ENCODE measurements at places on chromosomes 7 and 10.
A peak's percentile ranks its signal among the peaks of the same experiment; 100 is the strongest.

DNA sequence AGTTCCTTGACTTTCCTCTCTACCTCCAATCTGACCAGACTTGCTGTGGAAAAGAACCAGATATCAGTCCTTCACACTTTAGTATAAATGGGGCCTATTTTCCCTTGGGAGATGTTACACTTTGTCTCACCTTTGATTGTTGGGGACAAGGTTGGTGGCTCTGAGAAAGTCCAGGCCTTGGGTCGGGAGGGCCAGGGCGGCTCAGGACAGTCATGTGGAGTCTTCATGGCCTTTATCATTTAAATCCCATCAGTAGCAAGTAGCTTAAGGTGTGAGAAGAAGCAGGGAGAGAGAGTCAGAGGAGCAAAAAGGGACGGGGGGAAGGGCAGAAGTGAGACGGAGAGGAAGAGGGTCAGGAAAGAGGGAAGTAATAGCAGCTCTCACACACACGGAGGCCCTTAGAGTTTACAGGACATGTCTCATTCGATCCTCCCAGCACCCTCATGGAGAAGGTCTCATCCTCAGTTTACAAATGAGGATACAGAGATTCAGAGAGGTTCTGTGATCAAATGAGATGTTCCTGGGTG, 40.5 kb downstream of the TBATA start:
- no peak for DNase-seq

DNA sequence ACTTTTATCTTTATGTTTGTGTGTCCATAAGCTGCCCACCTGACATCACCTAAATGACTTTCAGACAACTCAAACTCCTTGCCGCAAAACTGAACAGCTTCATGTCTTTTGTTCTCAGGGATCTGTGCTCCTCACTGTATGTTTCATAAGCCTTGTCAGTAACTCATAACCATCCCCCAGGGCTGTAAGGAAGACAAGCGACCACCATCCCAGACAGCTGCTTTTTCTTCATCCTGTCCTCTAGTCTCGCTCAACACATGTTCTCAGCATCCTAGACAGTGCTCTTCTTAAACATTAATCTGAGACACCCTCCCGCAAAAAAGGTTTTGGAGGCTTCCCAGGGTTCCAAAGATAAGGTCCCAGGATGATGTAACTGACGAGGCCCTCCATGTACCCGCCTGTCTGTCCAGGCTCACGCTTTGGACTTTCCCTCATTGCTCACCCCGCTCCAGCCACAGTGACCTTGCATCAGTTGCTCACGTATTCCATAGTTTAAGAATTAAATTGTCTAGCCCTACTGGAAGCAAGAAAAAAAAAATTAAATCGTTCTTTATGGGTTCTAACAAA, 69.8 kb downstream of the MAP3K8 start:
- no peak for DNase-seq

DNA sequence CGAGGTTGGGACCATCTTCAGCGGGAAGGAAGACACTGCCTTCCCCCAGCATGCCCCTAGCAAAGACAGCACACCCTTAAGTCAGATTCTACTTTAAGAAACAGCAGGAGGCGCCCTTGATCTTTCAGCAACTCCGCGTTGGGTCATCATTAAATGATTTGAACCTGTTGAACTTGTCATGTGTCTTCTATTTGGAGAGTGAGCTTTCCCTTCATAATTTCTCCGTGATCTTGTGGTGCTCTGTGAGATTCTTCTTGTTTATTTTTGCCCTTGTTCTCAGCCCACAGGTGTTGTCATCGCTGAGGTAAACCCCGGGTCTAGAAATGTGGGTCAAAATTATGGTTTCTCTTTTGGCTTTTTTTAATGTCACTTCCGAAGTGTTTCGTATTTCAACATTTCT, 49.5 kb upstream of the PITRM1 start:
- no peak for DNase-seq

DNA sequence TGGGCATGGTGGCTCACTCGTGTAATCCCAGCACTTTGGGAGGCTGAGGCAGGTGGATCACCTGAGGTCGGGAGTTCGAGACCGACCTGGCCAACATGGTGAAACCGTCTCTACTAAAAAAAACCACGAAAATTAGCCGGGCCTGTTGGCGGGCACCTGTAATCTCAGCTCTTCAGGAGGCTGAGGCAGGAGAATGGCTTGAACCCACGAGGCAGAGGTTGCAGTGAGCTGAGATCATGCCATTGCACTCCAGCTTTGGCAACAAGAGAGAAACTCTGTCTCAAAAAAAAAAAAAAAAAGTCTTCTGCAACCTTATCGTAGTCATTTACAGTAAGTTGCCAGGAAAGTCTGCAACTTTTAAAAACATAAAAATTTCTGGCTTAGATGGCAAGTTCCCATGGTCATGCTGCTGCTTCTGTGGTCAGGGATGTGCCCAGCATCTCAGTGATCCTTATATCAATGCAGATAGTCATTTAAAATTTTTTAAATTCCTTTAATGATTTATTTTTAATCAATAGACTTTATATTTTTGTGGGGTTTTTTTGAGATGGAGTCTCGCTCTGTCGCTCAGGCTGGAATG, 15.6 kb downstream of the SUFU start:
- DNase-seq: no peak

- peak; percentile 31 for DNase-seq
These were observed 107.2 kb upstream of the RELN start for GRCh38 chr7:104096683-104097082.

GRCh38 chr7:50533866-50534265, 31.3 kb downstream of the DDC start:
- no peak for DNase-seq

DNA sequence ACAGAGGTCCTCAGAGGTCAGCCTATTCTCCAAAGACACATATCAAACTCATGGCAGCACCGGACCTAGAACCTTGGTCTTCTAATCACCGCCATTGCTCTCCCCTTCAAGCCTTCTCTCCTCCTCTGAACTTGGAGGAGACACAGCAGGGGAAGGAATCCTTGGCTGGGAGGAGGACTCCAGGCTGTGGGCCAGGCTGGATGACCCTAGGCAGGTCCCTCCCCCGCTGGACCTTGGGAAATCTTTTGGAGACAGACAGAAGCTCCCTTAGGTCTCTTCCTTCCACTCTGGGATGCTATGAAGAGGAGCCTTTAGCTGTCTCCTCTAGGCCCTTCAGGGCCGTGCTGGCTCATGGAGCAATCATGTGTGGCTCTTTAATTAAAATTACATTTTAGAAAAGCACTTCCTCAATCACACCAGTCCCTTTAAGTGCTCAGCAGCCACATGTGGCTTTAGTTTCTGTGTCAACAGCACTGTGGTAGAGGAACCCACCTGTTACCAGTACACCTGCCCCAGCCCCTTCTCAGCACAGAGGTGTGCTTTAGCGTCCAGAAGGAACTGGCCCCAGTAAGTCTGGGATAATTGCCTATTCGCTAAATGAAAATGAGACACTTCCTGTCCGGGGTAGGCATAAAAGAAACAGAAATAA, 238.2 kb downstream of the CELF2 start:
- no peak for DNase-seq

GRCh38 chr7:106075937-106076336, 36.2 kb downstream of the SYPL1 start:
- no peak for DNase-seq

DNA sequence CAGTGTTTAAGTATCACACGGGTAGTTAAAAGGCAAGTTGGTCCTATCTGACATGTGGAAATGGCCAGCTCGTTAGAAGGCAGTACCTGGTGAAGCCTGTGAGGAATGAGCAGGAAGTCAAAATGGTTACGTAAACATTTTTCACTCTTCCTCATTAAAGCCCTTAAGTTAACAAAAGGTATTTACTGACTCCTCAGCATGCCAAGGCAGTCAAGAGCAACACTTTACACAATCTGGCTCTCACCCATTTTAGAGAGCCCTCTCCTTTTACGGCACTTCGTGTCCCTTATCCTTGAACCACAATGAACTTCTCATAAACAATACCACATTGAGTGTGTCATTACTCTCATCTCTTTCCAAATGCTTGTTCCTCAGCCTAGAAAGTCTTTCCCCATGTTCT, 11.0 kb upstream of the RSBN1L start:
- peak; percentile 10 for DNase-seq

DNA sequence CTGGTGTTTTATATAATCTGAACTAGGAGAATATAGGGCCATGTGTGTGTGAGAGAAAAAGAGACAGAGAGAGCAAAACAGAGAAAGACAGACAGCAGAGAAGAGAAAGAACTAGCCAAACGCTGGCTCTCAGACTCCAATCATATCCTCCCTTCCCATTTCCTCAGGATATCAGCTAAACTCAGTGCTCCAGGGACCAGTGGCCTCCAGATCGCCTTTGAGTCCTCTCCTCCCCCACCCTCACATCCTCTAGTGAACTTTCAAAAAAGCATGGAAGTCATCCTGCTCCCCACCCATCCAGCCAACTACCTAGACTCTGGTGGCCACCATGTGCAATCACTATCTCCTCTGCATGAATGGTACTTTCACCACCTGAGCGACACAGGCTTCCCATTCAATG, 386.1 kb upstream of the NPVF start:
- no peak for DNase-seq

DNA sequence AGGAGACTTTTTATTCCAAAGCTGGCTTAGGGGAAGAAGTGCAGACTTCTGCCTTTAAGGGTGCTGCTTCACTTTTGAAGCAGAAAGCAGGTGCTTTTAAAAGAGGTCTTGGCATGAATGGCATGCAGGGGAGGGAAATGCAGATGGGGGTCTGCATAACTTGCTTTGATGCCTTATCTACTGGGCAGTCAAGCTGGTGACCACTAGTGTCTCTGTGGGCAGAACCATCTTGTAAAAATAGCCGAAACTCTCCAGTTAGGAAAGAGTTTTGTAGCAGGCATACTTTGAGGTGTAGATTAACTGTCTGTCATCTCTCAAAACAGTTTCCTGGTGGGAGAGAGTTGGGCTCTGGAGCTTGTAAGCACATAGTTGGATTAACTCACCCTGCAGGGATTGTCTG, 9.9 kb upstream of the CTNNA3 start:
- no peak for DNase-seq

- peak; percentile 64 for DNase-seq
These were observed 151.4 kb downstream of the CDH23 start for GRCh38 chr10:71547876-71548846.

DNA sequence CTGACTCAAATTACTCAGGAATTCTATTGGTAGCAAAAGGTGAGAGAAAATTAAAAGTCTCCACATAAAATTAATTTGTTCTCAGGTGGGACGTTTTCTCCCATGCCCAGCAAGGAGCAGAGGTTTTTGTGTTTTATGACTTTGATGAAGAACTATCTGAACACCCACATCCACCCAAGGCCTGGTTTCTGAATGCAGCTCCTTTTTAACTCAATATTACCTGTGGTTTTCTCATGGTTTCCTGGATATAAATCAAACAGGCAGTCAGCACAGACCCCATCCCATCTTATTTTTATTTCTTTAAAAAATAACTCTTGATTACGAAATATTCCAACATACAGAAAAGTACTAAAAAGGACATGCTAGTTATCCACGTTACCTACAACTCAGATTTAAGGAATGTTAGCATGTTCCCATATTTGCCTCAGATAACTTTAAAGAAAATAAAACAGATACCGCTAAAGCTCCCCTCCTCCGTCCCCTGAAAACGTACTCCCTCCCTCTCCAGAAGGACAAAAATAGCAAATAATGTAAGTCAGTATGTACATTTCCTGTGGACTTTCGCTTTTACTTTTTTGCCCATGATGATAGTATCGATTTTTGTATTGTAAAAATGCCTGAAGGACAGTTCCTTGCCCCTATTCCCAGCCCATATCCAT, 43.4 kb downstream of the GLI3 start:
- no peak for DNase-seq

GRCh38 chr7:84196084-84196503, 1.5 kb upstream of the SEMA3A start:
- no peak for DNase-seq

DNA sequence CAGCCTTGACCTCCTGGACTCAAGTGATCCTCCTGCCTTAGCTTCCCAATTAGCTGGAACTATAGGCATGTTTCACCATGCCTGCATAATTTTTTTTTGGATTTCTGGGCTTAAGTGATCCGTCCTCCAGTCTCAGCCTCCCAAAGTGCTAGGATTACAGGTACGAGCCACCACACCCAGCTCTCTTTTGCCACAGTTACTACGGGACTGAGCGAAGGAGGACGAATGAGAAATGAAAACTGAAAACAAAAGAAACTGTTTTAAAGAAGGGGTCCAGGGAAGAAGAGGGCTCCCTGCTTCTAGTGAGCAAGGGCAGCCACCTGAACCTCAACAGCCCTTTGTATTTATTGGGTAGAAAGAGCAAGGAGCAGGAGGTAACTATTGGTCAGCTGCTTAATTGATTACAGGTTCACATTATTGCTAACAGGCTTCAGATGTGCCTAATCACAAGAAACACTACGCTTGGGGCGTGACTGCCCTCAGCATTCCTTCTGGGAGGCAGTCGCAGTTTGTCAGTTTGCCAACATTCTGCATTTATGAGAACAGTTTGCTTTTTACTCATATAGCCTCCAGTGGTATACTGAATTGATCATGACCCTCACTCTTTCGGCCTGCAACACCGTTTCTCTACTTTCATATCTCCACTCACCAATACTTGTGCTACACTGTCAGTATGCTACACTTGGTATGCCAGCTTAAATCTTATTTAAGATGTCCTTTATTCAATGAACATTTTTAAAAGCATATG, 676.8 kb downstream of the DNAJB9 start:
- no peak for DNase-seq

GRCh38 chr7:46393142-46393541, 472.1 kb upstream of the IGFBP3 start:
- DNase-seq: no peak
